RWPE1 (cell line): ENCODE measurements at places on chromosomes 5 and 9.
A peak's percentile ranks its signal among the peaks of the same experiment; 100 is the strongest.

DNA sequence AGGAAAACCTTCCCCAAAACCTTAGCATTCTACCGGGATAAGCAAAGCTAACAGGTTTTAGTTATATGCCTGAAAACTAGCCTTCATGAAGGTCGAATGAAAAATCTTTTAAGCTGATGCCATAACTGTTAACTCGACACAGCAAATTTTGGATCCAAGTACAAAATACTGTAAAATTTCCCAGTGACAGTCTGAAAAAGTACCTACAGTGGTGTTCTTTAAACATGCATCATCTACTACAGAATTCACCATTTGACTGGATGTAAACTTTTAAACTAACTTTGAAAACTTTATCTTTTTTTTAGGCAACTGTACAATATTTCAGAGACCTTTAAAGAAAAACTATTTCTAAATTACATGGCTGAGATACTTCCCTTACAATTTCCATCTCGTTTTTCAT is 791 bp downstream of the RAPGEF6 start:
- no peak for DNase-seq

DNA sequence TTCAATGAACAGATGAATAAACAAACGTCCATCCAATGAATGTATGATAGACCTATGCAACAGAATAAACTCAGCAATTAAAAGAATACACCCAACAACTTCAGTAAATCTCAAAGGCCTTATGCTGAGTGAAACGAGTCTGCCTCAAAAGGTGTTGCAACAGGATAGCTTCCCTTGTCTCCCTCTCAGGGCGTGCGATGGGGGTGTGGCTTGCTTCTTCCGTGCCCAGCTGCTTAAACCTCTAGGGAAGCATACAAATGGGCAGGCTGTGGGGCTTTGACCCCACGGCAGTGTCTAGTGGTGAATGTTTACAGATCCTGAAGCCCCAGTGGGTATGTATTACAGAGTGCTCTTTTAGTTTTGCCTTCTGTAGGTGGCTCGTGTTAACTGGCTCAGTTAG is 87.0 kb upstream of the CCL21 start:
- no peak for DNase-seq

- DNase-seq: peak; percentile 61
These were observed 304.3 kb downstream of the ARHGAP26 start for GRCh38 chr5:143074414-143074996.

GRCh38 chr9:87678650-87679355 is 47.1 kb upstream of the CTSL start:
- DNase-seq: peak; percentile 82

GRCh38 chr9:93161786-93162562 is 22.0 kb upstream of the WNK2 start:
- DNase-seq: no peak

DNA sequence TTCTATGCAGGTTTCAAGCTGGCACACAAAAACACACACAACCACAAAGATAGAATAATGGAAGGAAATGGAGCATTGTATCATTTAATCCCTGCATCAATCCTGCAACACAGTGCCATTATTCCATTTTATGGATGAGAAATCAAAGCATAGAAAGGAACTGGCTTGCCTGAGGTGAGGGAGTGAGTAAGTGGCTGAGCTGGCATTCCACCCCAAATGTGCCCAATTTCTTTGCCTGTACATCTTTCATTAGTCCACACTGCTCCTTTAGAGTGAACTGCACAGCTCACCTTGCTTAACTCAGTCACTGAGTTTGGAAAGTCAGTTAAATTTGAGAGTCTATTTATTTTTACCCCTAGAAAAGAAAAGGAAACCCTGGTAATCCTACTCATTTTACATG is 28.9 kb downstream of the ZNF366 start:
- DNase-seq: no peak

- no peak for DNase-seq
These were observed 17.7 kb upstream of the IL6ST start for GRCh38 chr5:56012281-56012963.

DNA sequence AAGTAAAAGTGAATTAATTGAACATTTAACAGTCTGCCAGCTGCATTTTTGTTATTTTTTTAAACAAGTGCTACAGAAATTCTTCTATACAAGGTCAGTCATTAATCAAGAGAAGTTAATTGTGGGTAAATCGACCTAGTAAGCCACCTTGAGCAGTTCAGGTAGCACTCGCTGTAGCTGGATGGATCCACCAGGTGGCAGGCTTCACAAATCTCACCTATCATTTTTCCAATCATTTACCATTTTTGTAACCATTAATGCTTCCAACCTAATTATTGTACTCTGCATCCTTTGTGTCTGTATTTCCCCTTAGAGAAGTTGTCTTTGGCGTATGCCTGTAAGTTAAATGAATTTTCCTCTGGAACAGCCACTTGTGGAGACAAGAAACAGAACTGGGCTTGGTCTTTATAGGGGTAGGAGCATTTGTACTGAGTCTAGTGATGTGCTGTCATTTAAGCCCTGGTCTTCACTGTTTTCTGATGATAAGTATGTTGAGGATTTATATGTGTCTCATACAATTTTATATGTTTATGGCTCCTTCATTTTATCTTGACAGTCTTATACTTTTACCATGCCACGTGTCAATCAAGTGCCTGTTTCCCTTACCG is 39.5 kb downstream of the CD180 start:
- peak; percentile 67 for DNase-seq

- DNase-seq: no peak
These were observed 355.6 kb upstream of the IZUMO3 start for GRCh38 chr9:24901319-24901718.

- DNase-seq: no peak
These were observed 11.4 kb downstream of the MACROH2A1 start for GRCh38 chr5:135387629-135387960.

GRCh38 chr5:37721447-37721871 is 118.4 kb downstream of the GDNF start:
- no peak for DNase-seq

DNA sequence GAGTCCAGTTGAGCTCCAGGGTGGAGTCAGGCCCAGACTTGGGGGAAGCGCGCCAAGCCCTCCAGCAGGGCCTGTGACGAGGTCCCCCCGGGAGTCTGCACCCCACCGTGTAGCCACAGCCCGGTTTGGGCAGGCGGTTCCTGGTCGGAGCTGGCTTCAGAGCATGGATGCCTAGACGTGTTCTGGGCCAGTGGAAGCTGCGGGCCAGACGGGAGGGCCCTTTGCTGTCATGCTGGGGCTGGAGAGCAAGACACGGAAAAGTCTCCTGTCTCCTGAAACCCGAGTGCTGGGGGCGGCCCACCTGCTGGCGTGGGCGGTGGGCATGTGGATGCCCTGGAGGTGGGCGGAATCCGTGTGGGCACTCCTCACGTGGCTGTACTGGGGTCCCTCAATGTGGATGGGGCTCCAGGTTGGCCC is 1.9 kb downstream of the GPSM1 start:
- no peak for DNase-seq
